ENCODE measurements at places on chromosomes 1 and 21.

- no peak for DNase-seq
Measured at GRCh38 chr1:52520148-52520547, 32.7 kb downstream of the TUT4 start.

DNA sequence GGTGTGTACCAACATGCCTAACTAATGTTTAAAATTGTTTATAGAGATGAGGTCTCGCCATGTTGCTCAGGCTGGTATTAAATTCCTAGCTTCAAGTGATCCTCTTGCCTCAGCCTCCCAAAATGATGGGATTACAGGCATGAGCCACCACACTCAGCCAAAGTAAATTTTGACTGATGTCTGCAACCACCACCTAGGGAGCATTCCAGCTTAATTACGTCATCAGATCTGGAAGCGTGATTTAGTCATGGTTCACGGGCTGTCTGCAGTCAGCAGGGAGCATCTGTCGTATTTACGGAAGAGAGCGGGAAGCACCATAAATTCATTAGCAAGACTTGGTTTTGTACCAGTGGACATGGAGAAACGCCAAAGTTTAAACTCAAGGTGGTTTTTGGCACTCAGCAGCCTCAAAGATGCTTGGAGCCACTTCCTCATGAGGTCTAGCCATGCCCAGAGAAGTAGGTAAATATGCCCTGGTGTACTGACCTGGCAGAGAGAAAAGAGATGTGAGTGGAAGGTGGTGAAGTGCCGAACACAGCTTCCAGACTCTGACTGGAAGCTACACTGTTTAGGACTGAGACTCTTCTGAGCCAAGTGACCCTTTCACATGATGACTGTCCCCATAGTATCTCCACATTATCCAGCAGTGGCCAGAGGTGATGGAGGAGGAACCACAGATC is 60.8 kb upstream of the SLC35F3 start:
- peak; percentile 91 for DNase-seq

DNA sequence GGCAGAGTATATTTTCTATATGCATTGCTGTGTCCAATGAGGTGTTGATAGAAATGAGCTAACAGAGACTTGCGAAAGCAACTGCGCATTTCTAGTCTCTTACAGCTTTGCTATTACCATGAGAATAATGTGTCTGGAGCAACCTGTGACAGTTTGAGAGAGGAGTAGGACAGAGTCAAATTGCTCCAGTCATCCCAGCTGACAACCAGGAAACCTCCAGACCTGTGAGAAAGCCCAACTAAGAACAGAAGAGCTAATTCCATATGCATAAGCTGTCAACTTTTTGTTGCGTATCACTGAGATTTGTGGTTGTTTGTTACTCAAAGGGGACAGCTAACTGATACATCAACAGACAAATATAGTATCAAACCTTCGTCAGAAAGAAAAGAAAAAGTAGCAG is 354.1 kb upstream of the LRRC7 start:
- DNase-seq: no peak

DNA sequence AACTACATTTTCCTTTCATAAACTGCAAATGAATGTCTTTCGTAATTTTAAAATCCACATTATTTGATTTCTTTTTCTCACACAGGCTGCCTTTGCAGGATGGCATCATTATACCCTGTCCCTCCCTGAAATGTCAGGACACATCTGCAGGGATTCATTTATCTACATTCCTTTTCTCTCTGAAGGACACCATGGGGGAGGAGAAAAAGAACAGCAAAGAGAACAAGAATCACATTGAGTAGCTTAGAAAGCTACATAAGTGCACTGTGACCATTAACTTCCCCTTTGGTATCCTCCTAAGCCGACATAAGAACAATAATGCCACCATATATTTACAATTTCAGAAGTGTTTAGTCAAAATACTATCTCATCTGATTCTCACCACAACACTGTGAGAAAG is 129.5 kb downstream of the PIGK start:
- no peak for DNase-seq

- DNase-seq: peak; percentile 76
Measured at GRCh38 chr1:58908561-58909560, 125.0 kb upstream of the JUN start.

DNA sequence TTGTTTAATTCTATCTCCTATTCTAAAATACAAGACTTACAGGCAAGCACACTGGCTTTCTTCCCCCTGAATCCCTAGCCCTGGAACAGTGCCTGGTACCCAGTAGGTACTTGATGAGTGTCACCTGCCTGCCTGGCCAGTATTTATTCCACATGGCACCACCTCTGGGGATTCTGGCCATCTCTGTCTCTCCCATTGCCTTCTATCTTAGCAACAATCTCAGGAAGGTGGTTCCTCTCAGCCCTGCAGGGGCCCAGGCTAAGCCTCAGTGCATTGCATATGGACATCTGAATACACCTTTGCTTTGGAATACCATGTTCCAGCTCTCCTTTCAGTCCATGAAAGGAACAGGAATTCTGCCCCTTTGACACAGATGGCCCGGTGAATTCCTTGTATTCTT is 81.0 kb downstream of the HIVEP3 start:
- no peak for DNase-seq

DNA sequence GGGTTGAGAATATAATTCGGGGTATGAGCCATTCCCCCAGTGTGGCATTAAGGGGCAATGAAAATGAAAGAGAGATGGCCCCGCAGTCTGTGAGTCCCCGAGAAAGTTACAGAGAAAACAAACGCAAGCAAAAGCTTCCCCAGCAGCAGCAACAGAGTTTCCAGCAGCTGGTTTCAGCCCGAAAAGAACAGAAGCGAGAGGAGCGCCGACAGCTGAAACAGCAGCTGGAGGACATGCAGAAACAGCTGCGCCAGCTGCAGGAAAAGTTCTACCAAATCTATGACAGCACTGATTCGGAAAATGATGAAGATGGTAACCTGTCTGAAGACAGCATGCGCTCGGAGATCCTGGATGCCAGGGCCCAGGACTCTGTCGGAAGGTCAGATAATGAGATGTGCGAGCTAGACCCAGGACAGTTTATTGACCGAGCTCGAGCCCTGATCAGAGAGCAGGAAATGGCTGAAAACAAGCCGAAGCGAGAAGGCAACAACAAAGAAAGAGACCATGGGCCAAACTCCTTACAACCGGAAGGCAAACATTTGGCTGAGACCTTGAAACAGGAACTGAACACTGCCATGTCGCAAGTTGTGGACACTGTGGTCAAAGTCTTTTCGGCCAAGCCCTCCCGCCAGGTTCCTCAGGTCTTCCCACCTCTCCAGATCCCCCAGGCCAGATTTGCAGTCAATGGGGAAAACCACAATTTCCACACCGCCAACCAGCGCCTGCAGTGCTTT is 9.4 kb downstream of the PROX1 start:
- DNase-seq: no peak

GRCh38 chr1:41515131-41515678 is 30.7 kb upstream of the EDN2 start:
- DNase-seq: no peak

DNA sequence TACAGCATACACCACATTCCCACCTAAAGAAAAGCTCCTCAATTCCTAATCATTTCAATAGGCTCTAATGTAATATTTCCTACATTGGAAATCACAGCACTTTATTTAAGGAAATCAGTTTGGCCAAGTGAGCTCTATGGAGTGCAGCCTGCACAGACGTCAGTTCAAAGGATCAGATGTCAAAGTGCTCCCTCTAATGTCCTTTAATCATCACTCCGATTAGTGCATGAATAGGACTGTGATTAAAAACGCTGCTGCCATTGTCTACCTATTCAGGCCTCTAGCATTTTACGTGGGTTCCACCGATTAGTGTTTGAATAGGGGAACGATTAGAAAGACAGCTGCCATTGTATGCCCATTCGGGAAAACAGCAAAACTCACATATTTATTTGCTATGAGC is 50.2 kb downstream of the DPYD start:
- no peak for DNase-seq

DNA sequence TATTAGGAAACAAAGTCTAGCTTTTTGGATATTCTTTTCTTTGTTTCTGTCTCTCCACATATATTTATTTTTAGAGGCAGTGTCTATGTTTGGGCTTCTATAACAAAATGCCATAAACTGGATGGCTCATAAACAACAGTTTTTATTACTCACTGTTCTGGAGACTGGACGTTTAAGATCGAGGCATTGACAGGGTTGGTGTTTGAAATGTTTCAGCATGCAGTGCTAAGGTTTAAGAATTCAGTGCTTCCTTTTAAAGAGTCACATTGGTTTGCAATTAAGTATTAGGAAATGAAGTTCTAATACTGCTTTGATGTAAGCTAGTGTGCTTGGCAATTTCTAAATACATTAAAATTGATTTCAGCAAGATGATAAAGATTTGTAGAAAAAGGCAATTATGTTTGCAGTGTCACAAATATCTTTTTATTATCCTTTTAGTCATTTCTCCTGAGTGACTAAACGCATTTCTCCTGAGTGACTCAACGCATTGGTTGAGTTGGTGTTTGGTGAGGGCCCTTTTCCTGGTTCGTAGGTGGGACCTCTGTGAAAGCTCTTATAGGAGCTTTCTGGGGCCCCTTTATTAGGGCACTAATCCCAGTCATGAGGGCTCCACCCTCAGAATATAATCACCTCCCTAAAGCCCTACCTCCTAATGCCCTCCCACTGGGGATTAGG is 317.0 kb downstream of the USP25 start:
- peak; percentile 69 for DNase-seq

DNA sequence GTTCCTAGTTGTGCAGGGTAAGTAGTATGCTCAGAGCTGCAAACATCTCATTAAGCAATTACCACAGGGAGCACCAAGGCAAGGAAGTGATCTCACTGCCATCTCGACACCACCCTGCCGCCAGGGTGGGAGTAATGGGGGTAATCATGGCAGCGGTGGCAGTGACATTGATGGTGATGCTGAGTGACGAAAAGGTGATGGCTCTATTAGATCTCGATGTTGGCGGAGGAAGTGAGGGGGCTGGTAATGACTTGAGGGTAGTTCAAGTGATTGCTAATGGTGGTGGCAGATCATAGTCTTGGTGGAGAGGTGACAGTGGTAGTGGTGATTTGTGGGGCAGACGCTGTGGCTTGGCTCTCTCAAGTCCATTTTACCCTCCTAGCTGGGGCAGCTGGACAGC is 25.4 kb upstream of the TENT5B start:
- no peak for DNase-seq

DNA sequence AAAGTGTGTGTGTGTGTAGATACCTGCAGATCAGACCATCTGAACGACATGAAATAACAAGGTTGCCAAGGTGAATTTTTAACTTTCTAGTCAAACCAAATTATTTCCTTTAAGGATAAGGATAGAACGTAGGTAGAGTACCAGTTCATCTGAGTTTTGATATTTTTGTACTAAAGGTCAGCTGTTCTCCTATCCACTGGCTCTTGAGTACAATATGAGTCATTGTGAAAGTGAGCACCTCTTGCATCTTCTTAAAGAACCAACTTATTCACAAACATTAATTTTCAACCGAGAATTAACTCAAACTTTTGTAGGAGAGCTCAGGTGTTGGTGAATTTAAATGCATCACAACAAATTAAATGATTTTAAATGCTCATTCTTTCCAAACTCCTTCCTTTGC is 71.5 kb downstream of the IFI44 start:
- no peak for DNase-seq

DNA sequence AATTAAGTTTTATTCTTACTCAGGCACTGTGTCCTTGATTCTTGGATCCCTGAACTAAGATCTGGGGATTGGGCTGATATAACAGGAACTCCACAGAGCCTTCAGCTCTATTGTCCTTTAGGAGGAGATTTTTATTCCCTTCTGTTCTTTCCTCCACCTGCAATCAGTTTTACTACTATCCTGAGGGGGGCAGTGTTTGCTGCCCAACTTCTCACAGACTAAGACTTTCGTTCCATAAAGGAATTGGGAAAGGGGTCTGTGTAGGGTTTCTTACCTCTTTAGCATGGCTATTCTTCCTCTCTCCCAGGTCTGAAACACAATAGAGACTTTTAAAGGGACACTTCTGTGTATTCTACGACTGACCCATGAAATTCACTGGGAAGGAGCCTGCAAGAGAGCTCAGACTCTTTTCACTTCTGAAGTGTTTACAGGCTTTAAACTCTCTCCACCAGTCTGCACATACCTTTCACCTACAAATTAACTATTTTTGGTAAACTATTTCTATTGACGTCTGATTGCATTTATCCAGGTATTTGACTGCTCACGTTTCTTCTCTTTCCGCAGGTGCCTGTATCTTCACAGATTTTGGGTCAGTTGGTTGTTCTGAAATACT is 103.3 kb upstream of the DEPDC1 start:
- DNase-seq: no peak

GRCh38 chr1:77927414-77927813 is 39.0 kb downstream of the NEXN start:
- no peak for DNase-seq

DNA sequence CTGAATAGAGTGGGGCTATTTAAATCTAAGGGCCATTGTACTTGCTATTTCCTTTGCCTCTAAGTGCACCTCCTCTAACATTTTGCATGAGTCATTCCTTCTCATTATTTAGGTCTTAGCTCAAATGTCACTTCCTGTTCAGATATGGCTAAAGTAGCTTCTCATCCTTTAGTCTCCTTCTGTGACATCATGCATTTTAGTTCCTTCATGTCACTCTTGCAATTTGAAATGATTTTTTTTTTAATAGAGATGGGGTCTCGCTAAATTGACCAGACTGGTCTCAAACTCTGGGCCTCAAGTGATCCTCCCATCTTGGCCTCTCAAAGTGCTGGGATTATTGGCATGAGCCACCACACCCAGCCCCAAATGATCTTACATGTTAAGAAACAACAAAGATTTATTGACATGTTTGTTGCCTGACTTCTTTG is 6.6 kb downstream of the TBX19 start:
- peak; percentile 93 for DNase-seq

GRCh38 chr1:83130886-83131691 is 867.8 kb downstream of the TTLL7 start:
- no peak for DNase-seq

- DNase-seq: no peak
Measured at GRCh38 chr1:107726860-107727259, 238.1 kb downstream of the VAV3 start.

DNA sequence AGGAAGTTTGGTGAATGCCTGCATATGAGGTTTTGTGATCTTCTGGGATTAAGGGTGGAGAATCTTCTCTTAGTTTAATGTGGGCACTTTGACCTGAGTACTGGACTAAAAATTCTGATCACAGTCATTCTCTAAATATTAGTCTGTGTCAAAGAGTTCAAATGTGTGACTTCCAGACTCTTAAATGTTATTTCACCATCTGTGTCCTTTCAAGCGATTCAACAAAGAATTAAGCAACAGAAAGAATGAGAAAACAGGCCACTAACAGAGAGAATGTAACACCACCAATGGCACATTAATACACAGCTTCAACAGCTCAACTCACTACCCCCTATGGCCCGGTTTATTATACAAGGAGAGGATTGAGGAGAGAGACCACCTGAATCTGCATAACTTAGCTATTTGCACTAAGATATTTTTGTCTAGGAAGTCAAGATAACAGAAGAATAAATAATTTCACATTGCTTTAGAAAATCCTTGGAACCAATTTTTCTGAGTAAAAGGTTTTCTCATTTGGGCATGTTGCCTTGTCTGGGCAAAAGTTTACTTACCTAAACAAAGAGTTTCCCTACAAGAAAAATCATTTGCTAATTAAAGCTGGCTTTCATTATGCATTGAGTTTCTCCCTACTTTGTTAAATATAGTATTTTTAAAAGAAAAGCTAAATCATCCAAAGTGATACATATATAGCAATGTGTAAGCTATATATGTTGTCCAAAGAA is 1313.7 kb downstream of the NCAM2 start:
- no peak for DNase-seq

- no peak for DNase-seq
Measured at GRCh38 chr1:200355801-200356200, 54.0 kb downstream of the ZNF281 start.

Measured in A172 (cell line).